Putamen (tissue), 1 donor: ENCODE measurements at places on chromosomes 2 and 18.

DNA sequence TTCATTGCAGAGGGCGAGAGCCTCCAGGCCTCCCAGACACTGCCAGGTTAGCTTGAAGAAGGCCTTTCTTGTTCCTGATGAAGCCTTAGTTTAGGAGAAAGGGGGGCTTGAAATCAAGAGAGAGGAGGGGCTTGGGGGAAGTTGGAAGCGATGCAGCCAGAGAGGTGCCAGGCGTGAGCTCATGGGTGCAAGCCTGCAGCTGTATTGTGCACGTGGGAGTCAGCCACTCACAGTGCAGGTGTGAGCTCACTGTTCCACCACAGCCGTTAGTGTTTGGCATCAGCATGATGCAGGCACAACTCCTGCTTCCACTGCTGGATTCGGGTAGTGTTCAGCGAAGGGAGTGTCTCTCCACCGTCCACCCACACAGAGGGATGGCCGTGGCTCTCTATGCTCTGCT lies 68.4 kb upstream of the ALPP start:
- peak; percentile 47 for DNase-seq

- DNase-seq: no peak
Measured at GRCh38 chr2:134154246-134154645, 99.6 kb upstream of the MGAT5 start.

GRCh38 chr18:58464104-58464625 lies 164.7 kb downstream of the ALPK2 start:
- DNase-seq: no peak

DNA sequence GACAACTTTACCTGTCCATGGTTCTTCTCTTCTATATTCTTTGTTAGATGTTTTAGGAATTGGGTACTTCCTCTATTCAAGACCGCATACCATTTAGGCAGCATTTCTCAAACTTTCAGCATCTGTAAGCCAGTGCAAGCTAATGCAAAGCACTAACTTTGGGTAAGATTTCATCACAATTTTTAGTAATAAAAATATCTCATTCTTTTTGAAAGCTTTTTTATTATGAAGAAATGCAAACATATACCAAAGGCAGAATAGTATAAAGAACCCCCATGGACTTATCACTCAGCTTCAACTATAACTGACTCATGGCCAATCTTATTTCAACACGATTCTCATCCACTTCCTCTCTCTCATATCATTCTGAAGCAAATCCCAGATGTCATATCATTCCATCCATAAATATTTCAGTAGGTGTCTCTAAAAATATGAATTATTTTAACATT lies 32.9 kb downstream of the INO80C start:
- DNase-seq: no peak

DNA sequence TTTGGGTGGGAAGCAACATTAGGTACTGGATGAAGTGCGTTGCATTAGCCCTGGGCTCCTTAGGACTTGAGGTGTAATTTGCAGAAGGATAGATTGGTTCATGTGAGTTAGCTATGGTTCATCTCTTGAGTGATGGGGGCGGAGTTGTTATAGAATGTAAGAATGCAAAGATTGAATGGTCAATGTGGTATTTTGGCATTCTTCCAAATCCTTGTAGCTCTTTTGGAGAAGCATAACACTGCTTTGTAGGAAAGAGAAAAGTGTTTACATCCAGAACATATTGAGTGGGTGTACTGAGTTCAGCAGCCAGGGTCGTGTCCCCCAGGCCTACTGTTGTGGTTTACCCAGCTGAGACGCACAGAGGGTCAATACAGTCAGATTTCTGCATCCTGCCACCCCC lies 173.5 kb downstream of the FMNL2 start:
- DNase-seq: no peak

- no peak for DNase-seq
Measured at GRCh38 chr2:128313091-128313836, 5.4 kb downstream of the HS6ST1 start.

DNA sequence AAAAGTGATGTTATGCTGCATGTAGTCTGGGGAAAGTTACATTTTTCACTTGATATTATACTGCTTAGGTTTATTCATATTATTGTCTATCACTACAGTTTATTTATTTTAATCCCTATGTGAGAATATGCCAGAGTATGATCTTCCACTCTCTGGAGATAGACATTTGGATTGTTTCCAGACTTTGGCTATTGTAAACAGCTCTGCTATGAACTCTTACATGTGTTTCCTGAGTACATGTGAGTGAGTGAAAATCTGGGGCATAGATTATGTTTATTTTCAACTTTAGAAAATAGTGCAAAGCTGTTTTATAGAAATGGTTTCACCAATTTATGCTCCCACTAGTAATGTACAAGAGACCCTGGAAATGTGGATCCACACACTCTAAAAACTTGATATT lies 49.0 kb upstream of the EPAS1 start:
- no peak for DNase-seq

DNA sequence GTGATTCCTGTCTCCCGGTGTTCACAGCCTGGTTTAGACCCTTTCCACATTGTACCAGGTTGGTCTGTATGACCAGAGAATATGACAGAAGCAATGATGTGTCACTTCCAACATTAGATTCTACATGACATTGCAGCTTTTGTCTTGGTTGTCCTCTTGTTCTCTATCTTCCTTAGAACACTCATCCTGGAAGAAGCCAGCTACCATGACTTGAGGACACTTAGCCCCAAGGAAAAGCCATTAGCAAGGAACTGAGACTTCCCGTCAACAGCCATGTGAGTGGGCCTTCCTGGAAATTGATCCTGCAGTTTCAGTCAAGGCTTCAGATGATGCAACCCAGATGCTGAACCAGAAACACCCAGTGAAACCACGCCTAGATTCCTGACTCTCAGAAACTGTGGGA lies 143.3 kb downstream of the MREG start:
- DNase-seq: no peak

- no peak for DNase-seq
Measured at GRCh38 chr2:8312861-8313830, 368.7 kb upstream of the ID2 start.

DNA sequence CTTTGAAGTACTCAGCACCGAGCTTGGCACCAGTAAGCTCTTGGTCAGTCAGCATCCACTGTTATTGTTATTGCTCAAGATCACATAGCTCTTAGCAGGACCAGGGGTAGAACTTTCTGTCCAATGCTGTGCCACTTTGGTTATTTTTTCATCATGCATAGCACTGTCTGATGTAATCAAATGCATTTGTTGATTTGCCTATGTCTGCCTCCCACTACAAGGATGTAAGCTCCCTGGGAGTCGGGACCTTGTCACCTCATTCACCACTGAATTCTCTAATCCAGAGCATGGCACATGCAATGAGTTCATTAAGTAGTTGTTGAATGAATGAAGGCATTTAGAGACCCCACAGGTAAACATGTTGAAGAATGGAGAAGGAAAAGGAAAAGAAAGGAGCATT lies 29.0 kb upstream of the DLX1 start:
- no peak for DNase-seq
